IgD-negative memory B cell (primary cell): ENCODE measurements at places on chromosomes 4 and X. TPM values are rescaled to one million over a fixed set of nuclear protein-coding genes. Genes with fewer than 3 reads are reported as not detected.

The CCKAR gene
- not detected for polyA plus RNA-seq

The C4orf50 gene
- polyA plus RNA-seq = not detected

The CTBP1 gene
- 36.5 TPM for polyA plus RNA-seq

The SPIN3 gene
- 4.3 TPM for polyA plus RNA-seq
